ENCODE measurements at places on chromosomes 1 and 21.

DNA sequence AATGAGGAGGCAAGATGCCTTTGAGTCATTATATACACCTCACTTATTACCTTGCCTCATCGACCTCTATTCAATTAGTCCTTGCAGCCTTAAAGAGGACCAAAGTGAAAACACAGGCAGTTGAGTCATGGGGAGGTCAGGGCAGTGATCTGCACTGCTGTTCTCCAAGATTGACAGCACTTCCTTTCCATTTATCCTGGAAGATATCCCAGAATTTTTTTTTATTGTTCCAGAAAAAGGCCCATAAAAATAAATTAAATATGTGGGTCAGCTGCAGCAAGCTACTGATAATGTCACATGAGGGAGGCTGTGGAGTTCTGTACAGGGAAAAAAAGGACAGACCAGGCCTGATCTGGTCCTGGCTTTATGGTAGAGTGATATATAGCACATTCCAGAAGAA lies 33.2 kb upstream of the CDC42BPA start:
- no peak for DNase-seq

GRCh38 chr1:228085287-228085951 lies 2.9 kb downstream of the ARF1 start:
- no peak for DNase-seq

GRCh38 chr21:32917362-32918135 lies 108.2 kb upstream of the OLIG2 start:
- no peak for DNase-seq

DNA sequence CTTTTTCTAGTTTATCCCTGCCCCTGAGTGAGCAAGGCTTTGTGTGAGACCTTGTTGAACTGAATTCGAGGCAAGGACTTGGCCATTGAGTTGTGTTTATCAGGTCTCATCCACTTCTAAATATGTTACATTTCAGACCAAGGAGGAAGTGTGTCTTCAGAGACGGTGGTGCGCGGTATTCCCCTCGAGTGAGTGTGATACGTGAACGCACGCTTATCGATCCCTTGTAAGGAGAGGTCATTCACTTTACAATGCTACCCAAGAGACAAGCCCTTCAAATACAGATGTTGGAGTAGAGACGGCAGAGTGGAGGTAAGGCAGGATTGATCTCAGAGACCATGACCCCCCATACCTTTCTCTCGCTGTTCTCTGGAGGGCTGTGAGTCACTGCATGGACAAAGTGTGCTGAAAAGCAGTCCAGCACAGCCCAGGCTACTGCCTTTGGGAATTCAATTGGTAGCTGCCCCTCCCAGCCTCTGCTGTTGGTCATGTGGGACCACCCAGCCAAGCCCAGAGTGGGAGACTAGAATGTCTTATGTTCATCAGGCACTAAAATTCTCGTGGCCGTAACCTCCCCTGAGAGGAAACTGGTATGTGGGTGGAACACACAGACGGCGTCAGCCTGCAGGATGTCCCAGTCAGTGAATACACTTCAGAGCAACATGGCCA lies 16.3 kb upstream of the MTARC1 start:
- DNase-seq, result peak; percentile 35

- DNase-seq, result no peak
Observed at GRCh38 chr1:113369040-113369439, 21.3 kb upstream of the MAGI3 start.

DNA sequence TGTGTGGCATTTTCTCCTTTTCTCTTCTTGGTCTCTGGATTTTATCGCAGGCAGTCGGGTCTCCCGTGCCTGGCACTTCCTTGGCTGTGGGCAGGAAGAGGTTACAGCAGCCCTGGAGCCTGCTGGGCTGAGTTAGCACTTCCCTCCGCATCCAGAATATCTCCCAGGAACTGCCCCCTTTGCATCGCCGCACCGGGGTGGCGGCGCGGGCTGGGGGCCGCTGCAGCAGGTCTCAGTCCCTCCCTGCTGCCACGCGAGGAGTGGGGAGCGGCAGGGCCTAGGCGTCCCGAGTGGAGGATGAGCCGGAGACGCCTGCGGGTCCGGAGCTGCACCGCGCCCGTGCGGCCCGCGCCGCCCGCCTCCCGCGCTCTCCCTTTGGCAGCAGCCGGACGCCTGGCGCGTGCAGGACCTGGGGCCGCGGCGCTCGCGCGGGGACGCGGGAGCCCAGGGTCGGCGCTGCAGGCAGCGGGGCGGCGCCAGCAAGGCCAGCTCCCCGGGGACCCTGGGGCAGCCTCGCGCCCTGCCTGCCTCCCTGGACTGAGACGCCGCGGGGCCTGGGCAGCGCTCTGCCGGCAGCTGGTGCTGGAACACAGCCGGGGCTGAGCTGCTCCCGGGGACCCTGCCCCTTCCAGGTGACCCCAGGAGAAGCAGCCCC lies 192.8 kb downstream of the PRDM2 start:
- no peak for DNase-seq

DNA sequence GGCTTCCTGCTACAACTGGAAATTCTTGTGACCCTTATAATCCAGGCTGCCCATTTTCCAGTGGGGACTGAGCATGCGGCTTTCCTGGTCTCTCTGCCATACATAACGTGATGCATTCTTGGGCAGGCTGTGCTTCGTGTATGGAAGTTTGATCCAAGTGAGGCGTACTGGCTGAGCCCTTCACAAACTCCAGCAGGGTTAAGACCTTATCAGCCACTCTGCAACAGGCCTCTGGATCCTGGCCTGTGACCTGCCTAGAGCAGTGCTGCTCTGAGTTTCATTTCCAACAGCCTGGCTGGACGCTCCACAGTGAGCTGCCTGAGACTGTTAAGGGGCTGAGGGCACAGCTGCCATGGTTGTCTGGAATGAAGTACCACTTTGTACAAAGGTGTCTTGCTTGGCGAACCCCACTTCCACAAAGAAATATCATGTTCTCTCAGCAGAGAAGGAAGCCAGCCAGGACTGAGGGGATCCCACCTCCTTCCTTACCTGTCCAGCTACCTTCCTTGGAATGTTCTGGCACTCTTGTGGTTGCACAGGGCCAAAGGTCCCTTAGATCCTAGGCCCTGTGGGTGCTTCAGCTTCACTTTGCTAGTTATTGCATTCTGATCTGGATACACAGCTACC lies 28.5 kb upstream of the XPR1 start:
- DNase-seq, result no peak

GRCh38 chr1:77430966-77431690 lies 149.3 kb downstream of the AK5 start:
- DNase-seq, result no peak

DNA sequence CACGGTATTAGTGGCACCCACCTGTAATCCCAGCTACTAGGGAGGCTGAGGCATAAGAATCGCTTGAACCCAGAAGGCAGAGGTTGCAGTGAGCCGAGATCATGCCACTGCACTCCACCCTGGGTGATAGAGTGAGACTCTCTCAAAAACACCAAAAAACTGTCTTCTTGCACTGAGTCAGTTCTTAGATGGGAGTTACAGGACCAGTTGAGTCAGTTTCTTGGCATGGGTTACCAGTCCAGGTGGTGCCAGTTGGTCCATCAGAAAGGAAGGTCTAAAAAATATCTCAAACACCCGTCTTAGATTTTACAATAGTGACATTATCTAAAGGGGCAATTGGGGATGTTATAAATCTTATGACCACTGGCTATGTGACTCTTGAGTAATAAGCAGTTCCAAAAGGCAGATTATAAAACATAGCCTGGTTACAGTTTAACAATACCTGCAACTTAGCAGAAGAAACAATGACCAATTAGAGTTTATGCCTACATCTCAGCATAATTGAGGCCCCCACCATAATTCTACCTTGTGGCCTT lies 206.9 kb upstream of the FGGY start:
- no peak for DNase-seq

DNA sequence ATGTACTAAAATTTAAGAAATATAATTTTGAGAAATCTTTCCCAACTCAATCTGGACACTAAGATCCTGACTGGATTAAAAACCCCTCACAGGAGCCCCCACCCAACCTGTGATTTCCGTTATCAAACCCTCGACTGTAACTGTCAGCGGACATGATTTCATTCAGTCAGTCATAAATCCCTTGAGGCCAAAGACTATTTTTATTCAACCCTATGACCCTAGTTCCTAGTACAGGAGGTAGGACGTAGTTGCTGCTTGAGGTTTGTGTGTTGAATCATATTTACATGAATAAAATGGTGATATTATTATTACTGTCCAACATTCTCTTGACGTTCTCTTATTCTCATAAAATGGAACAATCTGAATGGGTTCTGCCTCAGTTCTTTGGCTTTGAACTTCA lies 73.1 kb upstream of the DYNLT5 start:
- DNase-seq, result no peak

DNA sequence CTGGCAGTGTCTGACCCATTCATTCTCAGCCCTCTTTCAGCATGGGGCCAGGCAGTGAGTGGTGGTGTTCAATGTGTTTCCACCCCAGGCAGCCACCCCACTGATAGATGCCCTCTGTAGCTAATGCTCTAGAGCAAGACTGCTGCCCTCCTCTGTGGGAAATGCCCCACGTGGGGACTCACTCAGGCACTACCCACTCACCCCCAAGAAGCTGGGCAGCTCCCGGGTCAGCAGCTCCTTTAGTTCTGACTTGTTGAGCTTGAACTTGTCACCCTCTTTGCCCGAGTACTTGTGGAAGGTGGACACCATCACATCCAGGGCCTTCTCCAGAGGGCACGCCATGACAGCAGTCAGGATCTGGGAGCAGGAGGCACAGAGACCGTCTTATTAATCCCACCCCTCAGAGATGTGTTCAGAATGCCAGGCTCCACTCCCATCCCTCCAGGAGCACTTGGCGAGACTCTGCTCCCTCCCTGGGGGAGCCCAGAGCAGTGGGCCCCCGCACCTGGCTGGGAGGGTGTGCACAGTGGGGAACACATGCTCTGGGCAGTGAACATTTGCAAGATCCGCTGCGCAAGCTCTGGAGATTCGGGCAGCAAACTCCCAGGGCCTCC lies 1.0 kb downstream of the S100A4 start:
- DNase-seq, result no peak

- no peak for DNase-seq
Observed at GRCh38 chr1:4207183-4207582, 307.1 kb upstream of the C1orf174 start.

GRCh38 chr1:38454749-38455441 lies 404.7 kb downstream of the RRAGC start:
- no peak for DNase-seq

DNA sequence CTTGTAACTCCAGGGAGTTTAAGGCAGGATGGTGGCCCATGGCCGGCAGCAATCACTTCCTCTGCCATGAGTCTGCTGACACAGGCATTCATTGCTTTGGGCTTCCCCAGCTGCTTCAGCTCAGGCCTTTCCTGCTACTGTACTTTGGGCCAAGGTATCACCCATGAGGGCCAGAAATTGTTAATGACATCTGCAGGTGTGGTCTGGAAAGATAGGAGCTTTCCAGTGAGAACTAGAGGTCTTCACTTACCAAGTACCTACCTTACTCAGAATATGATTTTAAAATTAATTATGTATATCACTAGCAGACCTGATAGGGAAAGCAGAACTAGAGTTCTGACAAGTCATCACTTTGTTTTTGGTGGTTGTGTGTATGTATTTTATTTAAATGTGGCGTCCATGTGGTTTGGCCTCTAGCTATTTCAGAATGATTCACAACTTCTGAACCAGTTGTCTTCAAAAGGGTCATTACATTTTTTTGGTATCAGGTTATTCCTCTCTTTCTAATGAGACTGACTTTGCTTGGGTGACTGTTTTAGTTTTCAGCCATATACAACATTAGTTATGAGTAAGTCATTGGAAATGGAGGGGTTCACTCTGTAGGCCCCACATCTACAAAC lies 2.7 kb downstream of the RGL1 start:
- peak; percentile 53 for DNase-seq

DNA sequence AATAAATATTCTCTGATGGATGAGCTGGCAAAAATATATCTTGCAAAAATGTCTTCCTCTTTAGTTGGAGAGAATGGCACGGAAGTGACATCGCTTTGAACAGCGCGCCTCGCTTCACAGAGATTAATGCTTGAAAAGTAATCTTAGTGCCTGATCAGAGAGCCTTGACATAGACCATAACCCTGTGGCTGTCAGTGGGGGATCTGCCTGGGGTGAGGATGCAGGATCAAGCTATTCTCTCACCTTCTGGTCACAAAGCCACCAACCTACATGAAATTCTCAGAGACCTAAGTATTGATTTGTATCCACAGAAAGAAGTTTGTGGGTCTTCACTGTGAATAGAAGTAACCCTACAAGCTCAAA lies 492.6 kb downstream of the LMO4 start:
- DNase-seq, result no peak

GRCh38 chr1:203677771-203678170 lies 51.1 kb downstream of the ATP2B4 start:
- no peak for DNase-seq

All from GM06990 (cell line).